T-cell (primary cell): ENCODE measurements at places on chromosomes 1 and 21.

DNA sequence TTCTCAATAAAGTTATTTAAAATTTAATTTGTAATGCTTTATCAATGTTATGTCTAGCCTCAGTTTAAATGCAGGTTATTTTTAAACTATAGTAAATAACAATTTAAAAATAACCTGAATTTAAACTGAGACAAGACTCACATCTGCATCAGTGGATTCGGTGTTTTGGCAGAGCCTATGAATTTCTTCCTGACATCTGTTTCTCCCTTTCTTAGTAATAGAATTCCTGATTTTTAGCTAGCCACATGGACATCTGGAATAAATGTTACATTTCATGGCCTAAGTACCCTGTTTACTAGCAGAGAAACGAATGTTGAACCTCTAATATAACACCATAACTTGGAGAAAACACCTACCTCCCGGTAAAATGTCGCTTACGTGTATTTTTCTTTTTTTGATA, 1141.6 kb upstream of the ADGRL2 start:
- DNase-seq = no peak

- DNase-seq = no peak
Observed at GRCh38 chr1:32486463-32487113, 21.7 kb downstream of the ZBTB8B start.

GRCh38 chr1:78102082-78102481, 56.3 kb downstream of the GIPC2 start:
- DNase-seq = no peak

GRCh38 chr1:54046671-54047383, 6.2 kb downstream of the TMEM59 start:
- DNase-seq = no peak
